ENCODE measurements at places on chromosomes 7 and 10.

DNA sequence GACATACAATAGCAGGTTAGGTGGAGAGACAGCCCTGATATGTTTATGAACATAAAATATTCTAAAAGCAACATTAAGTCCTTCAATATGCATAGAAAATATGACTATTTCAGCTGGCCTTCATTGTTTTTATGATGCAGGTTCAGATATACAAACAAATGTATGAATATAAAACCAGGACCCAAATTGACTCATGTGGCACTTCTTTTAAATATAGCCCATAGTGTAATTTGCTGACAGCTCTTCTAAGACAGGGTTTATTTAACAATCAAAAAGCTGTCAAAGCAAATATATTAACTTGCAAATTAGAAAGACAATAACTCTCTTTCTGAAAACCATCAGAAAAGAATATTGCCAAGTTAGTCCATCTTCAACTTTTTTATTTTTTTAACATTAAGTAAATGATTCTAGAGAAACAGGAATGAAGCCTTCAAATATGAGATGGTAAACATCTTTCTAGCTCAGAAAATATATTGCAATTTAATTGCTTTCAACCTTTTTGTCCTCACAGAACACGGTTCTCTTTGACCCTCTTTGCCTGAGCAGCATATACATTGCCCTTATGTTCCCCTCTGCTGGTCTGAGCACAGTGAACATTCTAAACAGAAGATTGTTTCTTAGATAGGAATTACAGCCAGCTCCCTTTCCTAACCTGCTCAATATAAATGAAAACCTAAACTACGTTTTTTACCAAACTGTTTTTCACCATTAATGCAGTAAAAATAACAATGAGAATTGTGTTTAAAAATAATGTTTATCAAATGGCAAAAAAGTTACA lies 82.8 kb downstream of the CACNA2D1 start:
- no peak for DNase-seq

- no peak for DNase-seq
These were observed 77.5 kb upstream of the CUX1 start for GRCh38 chr7:101739775-101740398.

DNA sequence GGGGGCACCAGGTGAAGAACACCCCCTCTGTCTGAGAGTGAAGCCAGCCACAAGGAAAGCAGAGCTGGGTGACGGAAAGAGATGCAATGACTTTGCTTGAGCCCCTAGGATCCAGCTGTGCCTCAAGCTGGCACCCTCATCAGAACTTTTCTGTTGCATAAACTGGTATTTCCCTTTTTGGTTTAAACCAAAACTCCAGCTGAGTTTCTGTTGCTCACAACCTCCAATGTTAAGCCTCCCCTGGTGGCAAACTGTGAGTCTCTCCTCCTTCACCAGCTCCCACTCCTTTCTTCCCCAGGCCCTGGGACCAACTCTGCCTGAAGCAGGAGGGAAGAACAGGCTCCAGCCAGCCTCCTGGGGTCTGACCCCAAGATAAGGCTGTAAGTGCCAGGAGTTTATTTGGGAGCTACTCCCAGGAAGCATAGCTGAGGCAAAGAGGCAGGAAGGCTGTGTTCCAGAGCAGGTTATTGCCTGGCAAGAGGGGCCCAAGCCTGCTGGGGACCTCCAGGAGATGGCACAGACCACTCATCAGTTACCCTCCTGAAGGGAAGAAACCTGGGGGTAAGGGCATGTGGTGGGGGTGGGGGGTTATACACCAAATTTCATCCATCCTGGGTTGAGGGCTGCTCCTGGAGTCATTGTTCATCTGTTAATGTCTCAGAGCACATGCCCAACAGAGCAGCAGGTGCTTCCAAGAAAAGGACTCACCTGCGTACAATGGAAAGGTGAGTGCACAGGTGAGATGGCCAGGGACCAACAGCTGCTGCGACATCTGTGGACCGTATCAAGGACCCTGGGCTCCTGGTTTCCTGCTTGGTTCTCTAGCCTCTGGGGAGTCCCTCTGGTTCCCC lies 73.3 kb upstream of the NANOS1 start:
- no peak for DNase-seq

- no peak for DNase-seq
These were observed 87.2 kb upstream of the UNC5B start for GRCh38 chr10:71124921-71125748.

DNA sequence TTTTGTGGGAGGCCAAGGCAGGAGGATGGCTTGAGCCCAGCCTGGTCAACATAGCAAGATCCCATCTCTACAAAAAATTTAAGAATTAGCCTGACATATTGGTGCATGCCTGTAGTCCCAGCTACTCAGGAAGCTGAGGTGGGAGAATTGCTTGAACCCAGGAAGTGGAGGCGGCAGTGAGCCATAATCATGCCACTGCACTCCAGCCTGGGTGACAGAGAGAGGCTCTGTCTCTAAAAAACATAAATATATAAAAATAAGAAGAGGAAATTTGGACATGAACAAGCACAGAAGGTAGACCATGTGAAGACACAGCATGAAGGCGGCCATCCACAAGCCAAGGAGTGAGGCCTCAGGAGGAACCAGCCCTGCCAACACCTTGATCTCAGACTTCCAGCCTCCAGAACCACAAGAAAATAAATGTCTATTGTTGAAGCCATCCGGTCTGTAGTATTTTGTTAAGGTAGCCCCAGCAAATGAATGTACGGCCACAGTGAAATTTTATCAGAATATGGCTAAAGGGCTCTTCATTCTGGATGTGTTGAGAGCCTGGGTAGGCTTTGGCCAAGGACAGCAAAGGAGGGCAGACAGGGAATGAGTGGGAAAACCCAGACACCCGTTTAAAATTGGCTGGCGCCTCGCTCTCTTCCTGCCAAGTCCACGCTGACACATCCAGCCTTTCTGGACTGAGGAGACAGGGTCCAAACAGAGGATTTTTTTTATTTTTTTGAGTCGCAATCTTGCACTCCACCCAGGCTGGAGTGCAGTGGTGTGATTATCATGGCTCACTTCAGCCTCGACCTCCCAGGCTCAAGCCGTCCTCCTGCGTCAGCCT lies 12.9 kb upstream of the GRID2IP start:
- DNase-seq, result no peak

Data from activated CD4-positive, alpha-beta T cell treated with anti-CD3 and anti-CD28 coated beads for 48 hours (primary cell).